ENCODE measurements at places on chromosomes 6 and 20.
A peak's percentile ranks its signal among the peaks of the same experiment; 100 is the strongest.

GRCh38 chr6:139030228-139030963 is 1.9 kb downstream of the ABRACL start:
- peak; percentile 29 for DNase-seq

DNA sequence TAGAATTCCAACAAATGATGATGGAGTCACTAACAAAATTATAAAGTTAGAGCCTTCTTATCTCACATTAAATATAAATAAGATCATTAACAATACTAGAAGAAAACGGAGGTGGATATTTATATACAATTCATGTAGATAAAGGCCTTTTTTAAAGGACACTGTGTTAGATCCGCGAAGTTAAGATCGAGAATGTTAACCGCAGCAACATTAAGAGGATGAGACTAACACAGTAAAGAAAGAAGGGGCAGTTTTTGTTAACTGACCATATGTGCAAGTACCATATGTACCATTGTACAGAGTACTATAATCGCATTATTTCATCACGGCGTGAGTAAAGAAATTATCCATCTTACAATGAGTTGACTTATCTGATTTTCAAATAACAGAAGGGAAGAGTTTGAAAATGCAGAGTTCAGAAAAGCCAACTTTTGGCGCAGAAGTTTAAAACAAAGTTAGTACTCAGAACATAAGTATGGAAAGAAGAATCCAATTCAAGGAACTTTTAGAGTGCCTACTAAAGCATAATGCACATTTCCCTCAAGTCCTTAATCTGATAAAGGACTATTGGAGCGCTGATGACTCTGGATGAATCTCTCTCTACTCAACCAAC is 1.4 kb downstream of the FBXL4 start:
- peak; percentile 7 for DNase-seq

GRCh38 chr20:59183751-59184150 is 20.1 kb downstream of the ZNF831 start:
- DNase-seq: no peak

- no peak for DNase-seq
These were observed 66.9 kb upstream of the CDH4 start for GRCh38 chr20:61185181-61185580.

- DNase-seq: no peak
These were observed 3.2 kb upstream of the KCNK15 start for GRCh38 chr20:44742304-44743079.

DNA sequence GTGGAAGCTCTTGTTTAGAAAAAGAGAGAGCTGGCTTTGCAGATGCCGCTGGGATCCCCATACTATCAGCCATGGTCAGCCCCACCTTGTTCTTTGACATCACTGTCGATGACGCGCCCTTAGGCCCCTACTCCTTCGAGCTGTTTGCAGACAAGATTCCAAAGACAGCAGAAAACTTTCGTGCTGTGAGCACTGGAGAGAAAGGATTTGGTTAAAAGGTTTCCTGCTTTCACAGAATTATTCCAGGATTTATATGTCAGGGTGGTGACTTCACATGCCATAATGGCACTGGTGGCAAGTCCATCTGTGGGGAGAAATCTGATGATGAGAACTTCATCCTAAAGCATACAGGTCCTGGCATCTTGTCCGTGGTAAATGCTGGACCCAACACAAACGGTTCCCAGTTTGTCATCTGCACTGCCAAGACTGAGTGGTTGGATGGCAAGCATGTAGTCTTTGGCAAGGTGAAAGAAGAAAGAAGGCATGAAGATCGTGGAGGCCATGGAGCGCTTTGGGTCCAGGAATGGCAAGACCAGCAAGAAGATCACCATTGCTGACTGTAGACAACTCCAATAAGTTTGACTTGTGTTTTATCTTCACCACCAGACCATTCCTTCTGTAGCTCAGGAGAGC is 2.4 kb upstream of the BLCAP start:
- DNase-seq: no peak

- DNase-seq: no peak
These were observed 963.3 kb downstream of the KIF16B start for GRCh38 chr20:15609921-15610320.

DNA sequence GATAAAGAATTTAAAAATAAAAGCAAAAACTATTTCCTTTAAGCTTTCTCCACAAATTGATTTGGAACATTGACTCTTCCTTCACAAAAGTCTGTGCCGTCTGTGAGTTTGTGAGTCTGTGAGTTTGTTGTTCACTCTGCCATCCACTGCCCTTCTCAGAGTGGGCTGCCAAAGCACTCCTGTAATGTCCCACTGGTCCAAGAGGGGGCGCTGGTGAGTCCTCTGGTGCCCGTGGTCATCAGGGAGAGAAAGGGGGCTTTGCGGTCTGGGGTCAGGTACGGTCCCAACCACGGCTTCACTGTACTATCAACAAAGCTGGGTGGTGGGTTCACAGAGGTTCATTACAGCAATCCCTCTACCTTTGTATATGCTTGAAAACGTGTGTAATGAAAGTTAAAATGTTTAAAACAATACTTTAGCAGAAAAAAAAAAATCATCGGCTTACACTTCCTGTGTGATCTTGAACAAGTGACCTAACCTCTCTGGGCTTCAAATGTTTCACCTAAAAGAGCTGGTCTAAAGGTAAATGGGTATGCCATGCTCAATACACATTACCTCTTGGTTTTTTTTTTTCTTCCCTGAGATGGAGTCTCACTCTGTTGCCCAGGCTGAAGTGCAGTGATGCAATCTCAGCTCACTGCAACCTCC is 5.6 kb upstream of the ANKRD60 start:
- DNase-seq: peak; percentile 20

- no peak for DNase-seq
These were observed 2.6 kb upstream of the CST9 start for GRCh38 chr20:23608251-23608846.

DNA sequence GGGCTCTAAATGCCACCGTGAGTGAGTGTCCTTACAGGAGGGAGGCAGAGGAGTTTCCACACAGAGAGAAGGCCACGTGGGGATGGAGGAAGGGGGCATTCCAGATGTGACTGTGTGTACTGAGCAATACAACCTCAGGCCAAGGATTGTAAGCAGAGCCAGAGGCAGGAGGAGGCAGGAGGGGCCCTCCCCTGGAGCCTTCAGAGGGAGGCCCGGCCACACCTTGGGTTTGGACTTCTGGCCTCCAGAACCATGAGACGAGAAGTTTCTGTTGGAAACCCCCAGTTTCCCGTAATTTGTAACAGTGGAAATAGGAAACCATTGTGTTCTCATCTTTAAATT is 9.3 kb upstream of the KIF25 start:
- DNase-seq: no peak

DNA sequence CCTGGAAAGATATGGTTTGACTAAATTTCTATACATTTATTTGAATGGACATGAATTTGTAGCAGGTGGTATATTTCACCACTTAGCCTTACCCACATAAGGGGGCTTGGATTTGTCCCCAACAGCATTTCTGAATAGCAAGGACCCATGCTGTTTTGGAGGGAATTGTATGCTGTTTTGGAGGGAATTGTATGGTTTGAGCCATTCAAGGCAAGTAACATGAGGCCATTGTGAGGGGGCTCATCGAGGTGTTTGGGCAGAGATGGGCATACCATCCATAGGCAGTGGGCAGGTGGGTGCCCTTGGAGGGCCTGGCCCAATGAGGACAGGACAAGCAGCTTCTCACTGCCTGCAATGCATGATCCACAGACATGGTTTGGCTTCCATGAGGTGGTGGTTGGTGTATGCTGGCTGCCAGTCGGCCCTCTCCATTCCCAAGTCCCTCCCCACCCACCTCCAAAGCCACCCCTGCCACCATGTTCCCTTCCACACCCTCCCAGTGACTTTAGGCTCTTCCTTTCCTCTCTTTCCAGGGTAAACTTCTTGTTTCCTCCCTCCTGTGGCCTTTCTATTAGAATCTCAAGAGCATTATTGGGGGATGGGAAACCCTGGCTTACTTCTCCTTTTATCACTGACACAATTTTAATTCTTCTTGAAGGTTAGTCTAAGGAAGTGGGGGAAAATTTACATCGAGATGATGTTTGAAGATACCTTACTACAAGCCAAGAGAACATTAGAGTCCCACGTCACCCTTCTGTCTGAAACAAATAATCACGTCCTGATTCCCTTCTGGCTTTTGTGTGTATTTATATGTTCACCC is 13.2 kb upstream of the PXDC1 start:
- no peak for DNase-seq

GRCh38 chr6:91142154-91142553 is 555.3 kb upstream of the MAP3K7 start:
- no peak for DNase-seq

DNA sequence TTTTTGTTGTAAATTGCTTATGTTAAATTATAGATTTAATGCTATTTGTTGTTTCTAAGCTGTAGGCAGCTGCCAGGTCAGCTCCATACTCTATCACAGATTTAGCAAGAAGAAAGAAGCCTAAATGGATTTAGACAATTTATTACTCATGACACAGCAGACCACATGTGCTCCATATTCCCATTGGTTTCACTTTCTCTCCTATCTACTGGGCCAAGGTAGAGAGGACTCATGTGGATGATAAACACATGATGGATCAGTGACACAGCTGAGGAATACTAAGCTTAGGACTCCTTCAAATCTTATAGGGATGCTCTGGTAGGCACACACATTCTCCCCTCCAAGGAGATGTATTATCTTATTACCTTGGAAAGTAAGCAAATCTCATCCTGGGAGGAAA is 553.0 kb upstream of the ADGRB3 start:
- DNase-seq: no peak

DNA sequence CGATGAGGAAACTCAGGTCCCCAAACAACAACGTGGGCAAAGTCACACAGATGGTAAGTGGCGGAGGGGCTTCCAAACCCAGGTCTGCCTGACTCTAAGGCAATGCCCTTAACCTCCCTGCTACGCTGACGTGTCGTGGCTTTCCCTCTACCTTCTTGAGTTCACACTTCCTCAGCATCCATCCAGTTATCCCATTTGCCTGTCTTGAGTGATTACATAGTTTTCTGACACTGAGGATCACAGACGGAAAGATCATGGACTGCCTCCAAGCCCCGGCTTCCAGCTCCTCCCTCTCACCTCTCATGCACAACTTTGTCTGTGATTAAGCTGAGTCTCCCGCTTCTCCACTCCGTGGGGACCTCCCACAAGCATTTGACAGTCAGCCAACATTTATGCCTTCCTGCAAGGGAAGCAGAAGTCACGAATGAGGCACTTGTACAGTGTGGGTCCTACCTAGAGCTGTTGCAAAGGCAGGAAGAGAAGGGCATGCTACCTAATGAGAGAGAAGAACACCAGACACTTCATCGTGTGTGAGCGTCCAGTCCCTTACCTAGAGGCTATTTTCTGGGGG is 33.8 kb downstream of the TBC1D7 start:
- DNase-seq: no peak

DNA sequence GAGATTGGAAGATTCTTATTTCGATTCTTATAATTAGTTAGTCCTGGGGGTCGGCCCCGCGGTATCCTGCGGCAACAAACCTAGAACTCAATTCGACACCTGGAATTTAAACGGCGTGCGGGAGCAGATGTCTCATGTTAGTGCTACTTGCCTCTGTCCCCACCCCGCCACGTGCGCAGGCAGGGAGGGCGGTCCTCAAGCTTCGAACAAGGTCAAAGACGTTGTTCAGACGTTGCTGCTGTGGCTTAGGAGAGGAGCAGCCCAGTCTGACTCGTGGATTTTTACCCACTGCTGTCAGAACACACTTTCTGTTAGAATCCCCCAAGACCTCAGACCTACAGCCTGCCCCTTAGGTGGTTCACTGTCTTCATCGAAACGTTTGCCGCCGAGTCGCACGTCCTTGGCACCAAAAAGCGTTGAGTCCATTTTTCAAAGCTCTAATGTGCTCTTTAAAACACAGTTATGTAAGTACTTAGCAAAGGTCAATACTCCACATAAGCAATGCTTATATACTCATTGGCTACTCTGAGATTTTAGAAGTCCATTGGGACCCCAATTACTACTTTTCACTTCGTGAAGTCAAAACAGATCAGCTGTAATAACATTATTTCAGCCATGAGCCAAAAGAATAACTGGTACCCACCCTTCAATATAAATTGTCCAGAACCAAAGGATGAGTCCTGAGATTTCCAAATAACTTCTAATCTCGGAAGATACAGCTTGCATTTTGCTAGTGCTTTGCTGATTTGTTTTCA is 2.7 kb upstream of the C6orf62 start:
- DNase-seq: peak; percentile 14

DNA sequence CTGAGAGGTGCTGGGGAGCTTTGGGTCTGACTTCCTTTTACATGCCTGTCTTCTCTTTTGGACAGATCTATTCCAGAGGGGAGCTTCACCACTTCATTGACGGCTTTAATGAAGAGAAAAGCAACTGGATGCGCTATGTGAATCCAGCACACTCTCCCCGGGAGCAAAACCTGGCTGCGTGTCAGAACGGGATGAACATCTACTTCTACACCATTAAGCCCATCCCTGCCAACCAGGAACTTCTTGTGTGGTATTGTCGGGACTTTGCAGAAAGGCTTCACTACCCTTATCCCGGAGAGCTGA is 13.1 kb downstream of the PRDM1 start:
- DNase-seq: no peak

GRCh38 chr6:142238881-142239280 is 62.9 kb upstream of the ADGRG6 start:
- DNase-seq: no peak

DNA sequence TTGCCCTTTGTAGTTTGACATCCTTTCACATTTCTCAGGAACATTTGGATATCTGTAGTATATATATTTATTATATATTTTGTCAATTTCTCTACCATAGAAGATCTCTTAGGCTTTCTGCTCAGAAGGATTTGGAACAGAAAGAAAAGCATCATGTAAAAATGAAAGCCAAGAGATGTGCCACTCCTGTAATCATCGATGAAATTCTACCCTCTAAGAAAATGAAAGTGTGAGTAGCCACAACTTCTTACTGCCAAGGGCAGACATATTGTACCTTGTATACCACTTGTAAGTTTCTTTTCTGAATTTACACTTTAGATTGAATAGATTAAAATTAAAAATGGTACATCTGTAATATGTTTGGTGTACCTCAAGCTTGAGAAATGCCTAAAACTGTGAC is 31.2 kb downstream of the TPX2 start:
- no peak for DNase-seq

DNA sequence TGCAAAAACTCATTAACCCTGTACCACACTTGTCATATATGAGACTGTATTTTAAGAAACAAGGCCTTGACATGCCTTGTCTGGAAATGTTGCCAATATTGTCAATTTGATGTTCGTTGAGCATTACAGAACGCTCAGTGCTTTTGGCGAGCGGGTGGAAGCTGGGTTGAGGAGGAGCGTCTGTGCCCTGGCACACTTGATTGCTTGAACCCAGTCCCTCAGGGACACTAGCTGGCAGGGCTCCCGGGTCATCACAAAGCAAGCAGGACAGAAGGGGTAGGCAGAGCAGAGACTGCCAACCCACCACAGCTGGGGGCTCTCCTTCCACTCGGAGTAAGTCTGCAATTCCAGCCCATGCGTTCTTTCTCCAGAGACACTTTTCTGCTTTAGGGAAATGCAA is 286.3 kb downstream of the KHDC1L start:
- DNase-seq: no peak

DNA sequence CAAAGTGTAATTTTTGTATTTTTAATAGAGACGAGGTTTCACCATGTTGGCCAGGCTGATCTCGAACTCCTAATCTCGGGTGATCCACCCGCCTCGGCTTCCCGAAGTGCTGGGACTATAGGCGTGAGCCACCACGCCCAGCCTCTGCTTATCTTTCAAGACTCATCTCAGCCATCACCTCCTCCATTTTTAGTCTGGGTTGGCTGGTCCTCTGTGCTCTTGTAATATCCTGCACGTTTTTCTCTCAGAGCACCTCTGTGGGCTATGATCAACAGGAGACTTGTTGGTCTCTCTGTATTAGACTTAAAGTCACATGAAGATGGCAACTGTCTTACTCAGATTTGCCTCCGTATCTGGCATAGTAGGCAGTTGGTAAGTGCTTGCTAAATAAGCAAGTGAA is 7.6 kb downstream of the NOTCH4 start:
- DNase-seq: no peak

- DNase-seq: no peak
These were observed 2.3 kb downstream of the RAMACL start for GRCh38 chr6:166584155-166584554.
